Activated CD4-positive, alpha-beta memory T cell treated with anti-CD3 and anti-CD28 coated beads for 36 hours (primary cell): ENCODE measurements at places on chromosomes 13 and 19.

GRCh38 chr13:74111399-74111798 is 22.8 kb downstream of the KLF12 start:
- DNase-seq: no peak

DNA sequence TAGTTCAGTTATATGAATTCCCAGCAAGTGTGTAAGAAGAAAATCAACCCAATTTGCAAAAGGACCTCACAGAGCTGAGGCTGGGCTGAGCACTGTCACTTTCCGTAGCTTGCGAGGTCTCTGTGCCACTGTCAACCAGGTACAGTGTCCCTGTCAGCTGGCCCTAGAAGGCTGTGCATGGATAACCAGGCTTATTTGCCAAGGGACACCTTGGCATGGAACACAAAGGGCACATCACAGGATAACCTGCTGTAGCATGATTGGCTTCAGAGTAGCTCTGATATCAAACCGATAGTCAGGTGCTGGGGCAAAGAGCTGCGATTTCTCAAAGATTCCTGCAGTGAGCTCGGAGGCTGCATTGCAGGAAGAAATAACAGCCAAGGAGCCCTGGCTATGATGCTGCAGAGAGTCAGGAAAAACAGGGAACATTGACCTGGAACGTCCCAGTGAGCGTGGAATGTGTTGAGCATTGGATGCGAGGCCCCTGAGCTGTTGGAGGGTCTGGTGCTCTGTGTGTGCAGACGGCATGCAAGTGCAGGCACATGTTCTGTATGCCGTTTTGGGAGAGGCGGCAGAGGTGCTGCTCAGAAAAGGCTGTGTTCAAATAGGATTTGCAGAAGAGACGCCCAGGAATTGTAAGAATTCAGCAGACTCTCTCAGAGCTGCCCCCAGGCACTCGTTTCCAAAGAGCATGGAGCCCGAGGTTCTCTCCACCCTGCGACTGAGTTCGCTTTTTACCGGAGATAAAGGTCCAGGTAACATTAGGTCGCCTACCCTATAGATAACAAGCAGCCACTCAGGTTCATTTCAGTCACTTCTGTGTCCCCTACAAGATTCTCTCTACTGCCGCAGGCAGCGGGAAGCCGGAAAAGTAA is 213.5 kb upstream of the IRS2 start:
- DNase-seq: no peak

DNA sequence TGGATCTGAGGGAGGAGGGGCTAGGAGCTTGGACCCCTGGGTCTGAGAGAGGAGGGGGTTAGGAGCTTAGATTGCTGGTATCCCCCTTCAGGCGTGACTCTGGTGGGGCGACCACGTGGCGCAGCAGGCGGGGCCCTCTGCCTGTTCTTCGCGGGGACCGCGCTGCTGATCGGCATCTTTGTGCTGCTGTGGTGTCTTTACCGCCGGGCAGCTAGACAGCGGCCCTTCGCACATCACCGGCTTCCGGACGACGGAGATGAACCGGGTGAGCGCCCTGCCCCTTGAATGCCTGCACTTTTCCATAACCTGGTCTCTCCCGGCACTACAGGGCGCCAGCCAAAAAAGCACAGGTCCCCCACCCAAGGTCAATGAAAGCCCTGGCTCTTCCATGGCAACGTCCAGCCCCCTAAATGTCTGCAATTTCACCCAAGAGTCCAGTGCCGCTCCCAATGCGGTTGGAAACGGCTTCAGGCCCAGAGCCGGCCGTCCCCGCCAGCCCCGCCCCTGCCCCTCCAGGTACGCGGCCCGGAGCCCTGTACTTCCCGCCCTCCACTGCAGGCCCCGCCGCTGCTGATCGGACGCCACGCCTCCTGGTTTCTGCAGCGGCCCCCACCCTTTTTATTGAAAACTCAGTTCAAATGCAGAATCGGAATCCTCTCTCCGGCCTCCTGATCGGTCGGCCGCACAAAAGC is 2.8 kb downstream of the GFY start:
- DNase-seq: peak; percentile 38

GRCh38 chr19:55426042-55426441 is 17.1 kb downstream of the SHISA7 start:
- DNase-seq: no peak

- DNase-seq: no peak
Observed at GRCh38 chr13:42151781-42152180, 103.3 kb downstream of the DGKH start.

DNA sequence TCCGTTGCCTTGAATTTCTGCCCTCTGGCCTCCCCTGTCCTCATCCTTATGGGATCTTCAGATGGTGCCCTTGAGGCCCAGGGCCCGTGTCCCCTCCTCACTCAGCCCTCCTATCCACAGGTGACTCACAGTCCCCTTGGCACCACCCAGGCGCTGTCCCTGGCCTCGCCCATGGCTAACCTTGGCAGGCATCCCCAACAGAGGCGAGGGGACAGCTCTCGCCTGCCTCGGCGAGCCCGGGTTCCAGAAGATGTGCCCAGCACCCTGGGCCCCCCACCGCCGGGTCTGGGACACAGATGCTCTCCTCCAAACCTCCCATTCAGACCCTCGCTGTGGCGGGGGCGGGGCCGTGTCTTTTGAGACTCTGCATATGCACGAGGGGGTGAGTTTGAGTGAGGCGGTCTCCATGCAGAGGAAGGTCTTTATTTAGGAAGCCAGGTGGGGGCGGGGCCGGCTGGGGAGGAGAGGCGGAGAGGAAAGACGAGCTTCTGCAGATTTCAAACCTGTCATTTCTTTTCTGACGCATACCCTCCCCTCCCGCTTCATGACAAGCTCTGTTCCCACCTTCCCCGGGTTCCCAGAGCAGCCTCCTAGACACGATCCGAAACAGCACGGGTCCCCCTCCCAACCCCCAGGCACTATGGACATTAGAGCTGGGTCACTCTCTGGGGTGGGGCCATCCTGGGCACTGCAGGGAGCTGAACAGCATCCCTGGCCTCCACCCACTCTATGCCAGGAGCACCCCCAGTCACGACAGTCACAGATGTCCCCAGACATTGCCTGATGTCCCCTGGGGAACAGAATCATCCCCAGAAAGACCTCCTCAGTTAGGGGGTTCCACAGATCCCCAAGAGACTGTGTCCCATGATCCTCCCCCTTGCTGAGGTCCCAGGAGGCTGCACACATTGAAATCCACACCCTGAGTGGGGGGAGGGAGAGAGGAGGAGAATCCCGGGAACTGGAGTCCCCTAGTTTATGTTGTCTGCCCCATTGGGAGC is 48.5 kb downstream of the GNG7 start:
- no peak for DNase-seq

DNA sequence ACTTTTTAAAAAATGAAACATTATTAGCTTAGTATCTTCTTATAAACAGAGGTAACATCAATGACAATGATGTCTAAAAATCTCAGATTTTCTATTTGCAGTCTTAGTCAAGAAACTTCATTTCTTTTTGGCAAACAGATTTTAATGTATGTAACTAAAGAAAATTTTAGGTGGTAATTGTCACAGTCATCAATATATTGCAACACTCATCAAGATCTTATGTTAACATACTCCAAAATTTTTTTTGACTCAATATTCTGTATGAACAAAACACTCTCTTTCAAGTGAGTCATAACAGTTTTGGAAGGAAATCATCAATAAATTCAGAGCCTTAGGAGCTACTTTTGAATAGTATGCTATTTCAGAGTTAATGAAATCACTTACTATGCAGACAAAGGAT is 1507.6 kb downstream of the SLITRK1 start:
- no peak for DNase-seq

DNA sequence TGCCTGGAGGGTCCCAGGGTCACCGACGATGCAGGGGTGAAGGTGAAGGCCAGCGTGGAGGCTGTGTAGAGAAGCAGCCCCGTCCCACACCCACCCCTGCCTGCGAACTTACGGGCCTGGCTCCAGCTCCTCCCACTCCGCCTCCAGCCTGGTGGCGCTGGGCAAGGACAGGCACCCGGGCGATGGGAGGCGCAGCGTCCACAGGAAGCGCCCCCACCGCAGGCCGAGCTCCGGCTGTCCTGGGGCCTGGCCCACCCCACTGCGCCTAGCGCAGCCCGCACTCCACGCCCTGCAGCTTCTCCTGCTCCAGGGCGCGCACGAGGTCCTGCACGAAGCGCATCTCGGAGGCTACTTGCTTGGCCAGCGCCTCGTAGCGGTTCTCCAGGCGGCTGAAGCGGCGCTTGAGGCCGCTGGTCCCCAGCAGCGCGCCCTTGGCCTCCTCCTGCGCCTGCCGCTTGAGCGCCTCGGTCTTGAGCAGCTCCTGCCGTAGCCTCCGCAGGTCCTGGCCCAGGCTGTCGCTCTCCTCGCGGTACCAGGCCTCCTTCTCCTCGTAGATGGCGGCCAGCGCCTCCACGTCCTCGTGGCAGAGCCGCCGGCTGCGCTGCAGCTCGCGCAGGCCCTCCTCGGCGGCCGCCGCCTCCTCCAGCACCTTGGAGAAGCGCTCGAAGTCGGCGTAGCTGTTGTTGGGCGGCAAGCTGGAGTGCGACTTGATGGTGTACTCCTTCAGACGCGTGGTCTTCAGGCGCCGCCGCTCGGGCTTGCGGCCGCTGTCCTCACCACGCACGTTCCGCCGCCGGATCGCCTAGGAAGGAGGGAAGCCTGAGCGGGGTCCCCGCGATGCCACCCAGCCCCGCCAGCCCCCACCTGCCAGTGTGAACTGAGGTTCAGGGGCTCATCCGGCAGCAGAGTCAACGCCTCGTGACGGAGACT is 11.8 kb downstream of the DAPK3 start:
- DNase-seq: no peak

DNA sequence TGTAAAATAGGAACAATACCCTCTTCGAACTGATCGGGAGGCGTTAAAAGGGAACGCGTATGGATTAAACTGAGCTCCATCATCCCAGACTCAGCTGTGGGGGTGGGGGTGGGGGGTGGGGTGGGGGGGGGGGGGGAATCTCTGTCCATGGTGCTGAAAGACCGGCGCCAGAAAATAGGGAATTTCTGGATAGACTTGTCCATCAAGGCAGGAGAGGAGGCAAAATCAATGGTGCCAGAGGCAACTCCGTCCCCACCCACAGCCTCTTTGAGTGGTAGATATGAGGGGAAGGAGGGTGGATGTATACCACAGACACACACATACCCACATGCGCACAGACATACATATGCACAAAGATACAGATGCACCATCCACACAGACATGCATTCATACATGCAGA is 37.4 kb downstream of the ZNF787 start:
- DNase-seq: no peak

GRCh38 chr19:48609571-48610108 is 3.1 kb downstream of the SPACA4 start:
- no peak for DNase-seq

DNA sequence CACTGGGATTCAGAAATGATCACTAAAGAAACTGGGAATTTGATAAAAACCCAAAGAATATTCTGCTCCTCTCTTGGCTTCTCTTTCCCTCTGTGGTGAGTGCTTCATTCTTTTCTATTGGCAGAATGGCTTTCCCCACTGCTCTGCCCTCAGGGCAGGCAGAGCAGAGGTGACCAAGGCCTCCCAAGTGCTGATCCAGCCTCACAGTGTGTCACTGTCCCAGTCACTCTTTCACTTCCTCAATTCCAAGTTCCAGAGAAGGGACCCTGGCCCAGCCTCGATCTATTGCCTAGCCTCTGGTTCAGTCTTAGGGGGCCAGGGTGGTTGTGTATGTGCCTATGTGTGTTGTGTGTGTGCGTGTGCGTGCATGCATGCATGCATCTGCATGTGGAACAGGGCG is 180.6 kb upstream of the TMTC4 start:
- no peak for DNase-seq

DNA sequence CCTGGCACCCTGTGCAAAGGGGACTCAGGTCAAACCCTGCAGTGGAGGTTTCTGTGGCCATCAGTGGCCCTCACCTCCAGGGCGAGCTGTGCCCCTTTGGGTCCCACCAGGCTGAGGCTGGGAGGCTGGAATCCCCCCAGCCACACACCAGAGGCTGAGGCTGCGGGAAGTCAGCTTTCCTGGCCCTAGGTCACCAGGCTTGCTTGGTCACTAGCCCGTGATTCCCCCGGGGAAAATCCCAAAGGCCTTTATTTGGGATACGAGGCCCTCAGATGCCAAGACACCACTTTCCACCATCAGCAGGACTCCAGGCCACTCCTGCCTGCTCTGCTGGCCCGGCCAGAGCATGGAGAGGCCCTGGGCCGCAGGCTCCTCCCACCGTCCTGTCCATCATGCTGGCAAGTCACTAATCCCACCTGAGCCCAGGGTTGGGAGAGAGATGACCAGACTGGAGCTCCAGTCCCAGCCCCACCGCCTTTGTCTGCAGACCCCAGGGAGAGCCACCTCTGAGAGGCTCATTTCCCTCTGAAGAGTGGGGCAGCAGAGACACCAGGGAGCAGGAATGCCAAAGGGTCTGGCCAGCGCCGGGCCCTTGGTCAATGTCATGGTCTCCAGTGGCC is 4.7 kb downstream of the NKPD1 start:
- DNase-seq: no peak
